COLO829 (cell line): ENCODE measurements at places on chromosomes 5 and 9.

DNA sequence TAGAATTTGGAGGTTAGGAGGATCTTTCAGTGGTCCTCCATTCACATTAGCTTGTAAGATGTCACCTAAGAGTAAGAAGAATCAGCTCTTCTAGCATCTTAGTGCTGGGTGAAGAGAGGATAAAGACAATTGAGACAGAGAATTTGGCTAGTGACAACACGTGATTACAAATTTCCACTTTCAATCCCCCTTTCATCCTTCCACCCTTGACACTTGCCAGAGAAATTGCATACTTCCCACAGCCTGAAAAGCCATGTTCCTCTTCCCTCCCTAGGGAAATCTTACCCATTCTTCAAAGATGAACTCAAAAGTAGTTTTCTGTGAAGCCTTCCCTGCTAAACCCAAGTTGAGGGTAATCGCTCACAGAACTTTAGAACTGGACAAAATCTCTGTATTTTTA, 282.6 kb upstream of the PTGER4 start:
- DNase-seq = no peak

DNA sequence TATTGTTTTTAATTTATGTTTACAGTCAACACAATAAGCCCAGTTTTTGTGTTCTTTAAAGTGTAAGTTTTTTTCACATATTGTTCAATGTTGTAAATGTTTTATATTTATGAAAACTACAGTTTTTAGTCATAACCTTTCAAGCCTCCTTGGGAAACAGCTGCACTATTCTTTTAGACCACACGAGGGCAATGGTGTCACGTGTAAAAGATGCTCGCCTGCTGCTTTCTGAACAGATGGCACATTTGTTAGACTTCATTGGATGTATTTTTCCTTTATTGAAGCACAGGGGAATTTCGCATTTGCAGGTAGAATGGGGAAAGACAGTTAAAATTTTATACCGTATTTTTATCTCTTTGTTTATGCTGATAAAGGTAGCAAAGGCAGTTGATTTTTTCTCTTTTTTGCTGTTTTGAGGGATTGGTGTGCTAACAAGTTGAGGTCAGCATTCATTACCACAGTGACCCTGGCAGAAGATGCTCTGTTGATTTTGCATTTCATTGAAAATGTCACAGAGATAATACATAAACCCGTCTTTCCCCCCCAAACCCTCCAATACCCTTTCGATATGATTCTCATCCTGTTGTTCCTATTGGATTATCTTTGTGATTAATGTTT, 59.0 kb downstream of the MAT2B start:
- peak; percentile 14 for DNase-seq

DNA sequence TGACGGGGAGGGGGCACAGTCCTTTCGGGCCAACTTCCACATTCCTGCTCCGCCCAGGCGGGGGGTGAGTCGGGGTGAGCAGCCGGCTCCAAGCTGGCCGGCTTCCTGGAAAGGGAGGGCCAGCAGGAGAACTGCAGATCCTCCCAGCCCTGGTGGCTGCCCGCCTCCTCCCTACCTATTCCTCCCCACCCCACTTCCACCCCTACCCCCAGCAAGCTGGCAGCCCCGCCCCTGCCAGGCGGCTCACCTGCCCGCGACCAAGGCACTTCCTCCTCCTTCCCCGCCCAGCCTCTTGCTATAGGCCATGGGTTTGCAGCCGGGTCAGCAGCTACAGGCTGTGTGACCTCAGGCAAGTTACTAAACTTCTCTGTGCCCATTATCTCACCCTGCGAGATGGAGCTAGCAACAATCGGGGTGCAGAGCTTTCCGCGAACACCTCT, 5.6 kb upstream of the IRF1 start:
- no peak for DNase-seq

GRCh38 chr5:10366310-10367272, 13.1 kb downstream of the MARCHF6 start:
- DNase-seq = no peak

DNA sequence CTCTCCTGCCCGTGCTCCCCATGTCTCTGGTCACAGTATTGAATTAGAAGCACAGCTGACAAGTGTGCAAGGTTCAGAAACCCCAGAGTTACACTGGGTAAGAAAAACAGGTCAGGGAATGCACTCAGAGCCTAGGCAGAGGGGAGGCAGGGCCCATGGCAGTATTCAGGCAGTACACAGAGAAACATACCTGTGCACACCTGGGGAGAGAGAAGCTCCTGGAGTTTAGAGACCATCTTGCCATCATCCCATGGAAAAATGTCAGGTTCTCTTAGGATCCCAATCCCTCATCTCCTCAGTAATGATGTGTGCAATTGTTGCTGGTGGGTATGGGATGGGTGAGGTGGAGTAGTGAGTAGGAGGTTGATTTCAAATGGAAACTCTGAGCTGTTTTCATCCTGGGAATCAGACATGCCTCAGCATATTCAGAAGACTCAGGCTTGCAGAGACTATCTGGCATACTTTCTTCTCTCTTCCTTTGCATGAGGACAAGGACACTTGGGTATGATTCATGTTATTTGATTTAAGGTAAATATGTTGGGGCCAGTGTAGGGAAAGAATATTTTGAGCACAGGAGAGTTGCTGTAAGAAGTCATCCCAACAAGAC, 228.5 kb downstream of the ESM1 start:
- DNase-seq = no peak

DNA sequence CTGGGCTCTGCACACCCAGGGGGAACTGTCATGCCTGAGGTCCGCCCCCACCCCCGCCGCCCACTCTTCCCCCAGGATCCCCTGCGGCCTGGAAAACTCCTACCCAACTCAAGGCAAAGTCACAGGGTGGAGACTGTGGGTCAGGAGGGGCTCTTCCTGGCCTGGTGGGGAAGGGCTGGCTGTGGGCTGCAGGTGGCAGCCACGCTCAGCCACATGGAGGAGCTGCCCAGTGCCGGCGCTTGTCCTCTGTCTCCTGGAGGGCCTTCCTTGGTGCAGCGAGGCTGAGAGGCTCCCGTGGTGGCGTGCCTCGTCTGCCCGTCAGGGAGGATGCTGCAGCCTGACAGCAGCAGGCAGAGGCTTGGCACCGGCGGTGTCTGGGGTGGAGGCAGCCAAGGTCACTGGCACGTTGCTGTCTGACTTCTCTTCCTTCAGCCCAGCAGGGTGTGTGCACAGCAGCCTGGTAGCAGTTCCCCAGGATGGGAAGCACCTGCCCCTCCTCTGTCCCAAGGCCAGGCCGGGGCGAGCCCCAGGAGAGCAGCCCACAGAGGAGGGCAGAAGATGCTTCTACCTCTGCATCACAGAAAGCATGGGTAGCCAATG, 78.1 kb downstream of the ADAMTS2 start:
- no peak for DNase-seq

- DNase-seq = no peak
These were observed 173.4 kb upstream of the CDH12 start for GRCh38 chr5:23026252-23027170.

GRCh38 chr5:180046656-180047055, 24.9 kb downstream of the RNF130 start:
- no peak for DNase-seq

GRCh38 chr5:92222449-92222848, 839.3 kb upstream of the ARRDC3 start:
- no peak for DNase-seq

GRCh38 chr5:54243483-54244080, 66.8 kb downstream of the ARL15 start:
- DNase-seq = peak; percentile 4
